Activated T-cell treated with anti-CD3 and anti-CD28 coated beads, Interleukin-2, amount 50 U/mL, for 72 hours (primary cell): ENCODE measurements at places on chromosomes 13 and 19. TPM values are rescaled to one million over a fixed set of nuclear protein-coding genes. Genes with fewer than 3 reads are reported as not detected.

- H3K4me1 ChIP-seq = peaks cover 11% of the 10 kb centered on the region
- DNase-seq = no peak
- H3K27me3 ChIP-seq = no peaks in the 10 kb centered on the region
- H3K27ac ChIP-seq = no peak overlapping the region
Observed at GRCh38 chr13:49063497-49063896, 87.8 kb downstream of the FNDC3A start.

GRCh38 chr19:3065675-3066357 is 3.5 kb upstream of the TLE5 start:
- H3K27me3 ChIP-seq = no peaks in the 10 kb centered on the region
- no peak for DNase-seq
- no peak overlapping the region for H3K4me3 ChIP-seq
- H3K4me1 ChIP-seq = peaks cover 32% of the 10 kb centered on the region
- H3K36me3 ChIP-seq = peaks cover 2% of the 10 kb centered on the region
- peak overlapping the region; percentile 15 for H3K27ac ChIP-seq

DNA sequence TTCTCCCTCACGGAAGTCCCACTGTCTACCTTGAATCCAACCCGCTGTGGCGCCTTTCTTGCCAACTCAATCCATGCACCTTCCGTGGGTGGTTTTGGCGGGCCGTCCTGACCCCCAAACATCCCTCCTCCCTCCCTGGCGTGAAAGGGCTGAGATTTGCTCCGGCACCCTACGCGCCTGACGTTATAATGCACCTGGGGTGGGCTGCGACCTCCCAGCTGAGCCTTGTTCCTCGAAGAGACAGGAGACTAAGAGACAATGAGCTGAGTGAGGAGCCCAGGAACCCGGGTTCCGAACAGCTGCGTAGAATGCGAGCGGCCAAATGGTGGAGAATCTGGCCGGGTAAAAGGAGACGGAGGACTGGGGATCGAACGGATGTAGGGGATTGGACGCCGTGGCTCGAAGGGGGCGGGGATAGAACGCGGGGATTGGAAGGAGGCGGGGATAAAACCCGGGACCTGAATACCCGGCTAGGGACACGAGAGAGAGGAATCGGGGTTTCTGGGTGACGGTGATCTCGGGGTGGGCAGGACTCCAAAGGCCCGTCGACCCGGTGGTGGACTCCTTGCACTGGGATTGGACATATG is at the start of gene CPT1C:
CPT1C (plus strand) TSS at position 461 of the 587 bp plus-strand sequence. CDS start 1,137 bp downstream, outside the sequence.
- H3K27me3 ChIP-seq = peaks cover 13% of the 10 kb centered on the region
- peak within 1 kb of the TSS; percentile 93 for H3K4me3 ChIP-seq
- peaks cover 28% of the 10 kb centered on the region for H3K4me1 ChIP-seq
- peak; percentile 61 for DNase-seq
- H3K36me3 ChIP-seq = peaks cover 6% of the 10 kb centered on the region
- H3K27ac ChIP-seq = peak within 1 kb of the TSS; percentile 58

DNA sequence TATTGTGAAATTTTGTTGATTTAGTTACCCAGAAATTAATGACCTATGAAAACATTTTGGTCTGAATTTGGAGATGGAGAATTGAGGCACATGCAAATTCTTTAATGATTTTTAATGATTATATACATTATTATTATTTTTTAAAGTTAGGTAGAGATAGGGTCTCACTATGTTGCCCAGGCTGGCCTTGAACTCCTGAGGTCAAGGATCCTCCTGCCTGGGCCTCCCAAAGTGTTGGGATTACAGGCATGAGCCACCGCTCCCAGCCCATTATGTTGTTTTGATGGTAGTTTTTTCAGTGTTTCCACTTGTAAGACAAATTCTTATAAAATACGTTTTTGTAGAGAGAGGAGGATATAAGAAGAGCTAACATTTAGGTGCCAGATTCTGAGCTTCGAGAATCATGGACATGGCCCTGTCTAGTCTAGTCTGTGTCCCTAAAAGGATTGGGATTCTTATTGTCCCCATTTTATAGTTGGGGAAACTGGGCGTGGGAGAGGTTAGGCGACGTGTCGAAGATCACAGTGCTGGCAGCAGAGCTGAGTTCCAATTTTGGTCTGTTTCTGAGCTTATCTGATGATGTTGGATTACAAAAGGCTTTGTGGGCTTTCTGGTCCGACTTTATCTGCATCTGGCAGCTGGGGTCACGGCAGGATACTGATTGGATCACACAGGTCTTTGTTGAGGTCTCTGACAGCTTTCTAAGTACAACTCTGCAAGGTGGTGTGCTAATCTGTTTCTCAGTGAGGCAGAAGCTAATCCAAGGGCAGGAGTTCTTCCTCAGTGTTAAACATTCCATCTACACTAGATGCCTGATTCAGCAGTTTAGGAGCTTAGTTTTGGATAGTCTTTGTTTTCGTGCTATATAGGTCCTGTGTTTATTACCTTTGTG is 7.5 kb upstream of the WDR88 start:
- H3K36me3 ChIP-seq = peaks cover 4% of the 10 kb centered on the region
- H3K27me3 ChIP-seq = no peaks in the 10 kb centered on the region
- DNase-seq = no peak
- peaks cover 7% of the 10 kb centered on the region for H3K4me1 ChIP-seq

DNA sequence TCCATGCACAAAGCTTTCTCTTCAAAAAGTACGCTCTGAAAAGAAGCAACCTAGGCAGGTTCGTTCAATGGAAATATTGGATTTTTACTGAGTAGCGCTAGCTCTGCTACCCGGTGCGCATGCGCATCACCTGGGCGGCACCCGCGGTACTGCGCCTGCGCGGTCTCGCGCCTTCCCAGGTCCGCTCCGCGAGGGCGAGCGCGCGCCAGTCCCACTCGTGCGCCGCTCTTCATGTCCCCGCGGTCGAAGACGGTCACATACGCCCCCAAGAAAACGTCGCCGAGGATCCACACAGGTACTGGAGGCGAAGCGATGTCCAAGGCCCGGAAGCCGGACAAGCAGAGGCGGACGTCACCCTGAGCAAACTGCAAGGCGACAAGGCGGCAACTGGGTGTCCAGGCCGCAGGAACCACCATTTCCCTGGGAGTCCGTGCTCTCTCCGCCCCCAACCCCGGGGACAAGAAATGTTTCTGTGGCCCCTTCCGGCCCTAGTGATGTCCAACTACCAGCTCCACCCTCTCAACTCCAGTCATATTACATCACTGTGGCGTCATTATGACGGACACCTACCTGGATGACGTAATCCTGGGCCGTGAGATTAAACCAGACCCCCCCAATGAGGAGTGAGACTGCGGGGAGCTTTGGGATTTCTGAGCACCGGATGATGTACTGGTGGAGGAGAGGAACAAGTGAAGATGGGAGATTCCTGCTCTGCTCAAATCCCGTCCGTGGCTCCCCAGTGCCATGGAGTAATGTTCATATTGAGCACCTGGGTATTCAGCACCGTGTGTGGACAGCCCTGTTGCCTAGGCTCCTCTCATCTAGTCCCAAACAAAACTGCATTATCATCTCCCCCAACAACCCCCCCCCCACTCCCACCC is 4.8 kb upstream of the KCNC3 start:
- H3K27me3 ChIP-seq = peaks cover 52% of the 10 kb centered on the region
- no peak for DNase-seq
- H3K27ac ChIP-seq = peak overlapping the region; percentile 96
- H3K4me3 ChIP-seq = peak overlapping the region; percentile 94
- peaks cover 22% of the 10 kb centered on the region for H3K36me3 ChIP-seq
- H3K4me1 ChIP-seq = peaks cover 61% of the 10 kb centered on the region

GRCh38 chr13:31111136-31111535 is 50.6 kb downstream of the HSPH1 start:
- H3K27me3 ChIP-seq = peaks cover 30% of the 10 kb centered on the region
- DNase-seq = no peak
- H3K4me3 ChIP-seq = no peak overlapping the region
- peaks cover 7% of the 10 kb centered on the region for H3K4me1 ChIP-seq

DNA sequence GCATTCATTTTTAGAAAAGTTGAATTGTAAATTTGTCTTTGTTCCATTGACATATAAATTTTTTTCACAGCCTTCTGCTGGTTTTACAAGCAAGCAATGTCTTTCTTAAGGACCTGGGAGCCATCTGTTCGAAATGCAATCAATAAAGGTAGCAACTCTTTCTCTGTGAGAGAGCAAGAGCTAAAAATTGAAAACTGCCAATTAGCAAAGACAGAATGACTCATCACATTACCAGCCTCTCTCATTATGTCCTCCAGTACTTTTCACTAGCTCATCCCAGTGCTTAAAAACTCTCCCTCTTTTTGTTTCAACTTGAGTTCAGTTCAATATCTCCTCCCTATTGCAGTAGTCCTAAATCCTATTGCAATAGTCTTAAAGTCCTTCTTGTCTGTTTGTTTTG is 760.7 kb upstream of the SLITRK6 start:
- H3K27me3 ChIP-seq = no peaks in the 10 kb centered on the region
- H3K4me1 ChIP-seq = no peaks in the 10 kb centered on the region
- no peak overlapping the region for H3K27ac ChIP-seq

DNA sequence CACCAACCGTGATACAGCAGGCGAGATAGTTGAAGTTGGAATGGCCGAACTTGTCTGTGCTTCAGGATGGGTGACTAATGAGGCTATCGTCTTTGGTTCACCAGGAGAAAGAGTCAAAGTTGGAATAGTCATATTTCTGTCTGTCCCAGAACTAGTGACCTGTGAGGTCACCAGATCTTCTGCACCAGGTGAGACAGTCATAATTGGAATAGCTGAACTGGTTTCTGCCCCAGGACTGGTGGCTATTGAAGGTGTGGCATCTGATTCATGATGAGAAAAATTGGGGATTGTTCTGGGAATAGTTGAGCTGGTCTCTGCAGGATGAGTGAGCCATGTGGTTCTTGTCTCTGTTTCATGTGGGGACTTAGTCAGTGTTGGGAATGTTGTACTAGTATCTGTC is 71.6 kb downstream of the MUC16 start:
- H3K27ac ChIP-seq = no peak overlapping the region
- no peak overlapping the region for H3K4me3 ChIP-seq
- no peak for DNase-seq
- H3K27me3 ChIP-seq = peaks cover 17% of the 10 kb centered on the region
- no peaks in the 10 kb centered on the region for H3K4me1 ChIP-seq

GRCh38 chr19:21022996-21023395 is 2.5 kb downstream of the ZNF430 start:
- peak overlapping the region; percentile 96 for H3K27ac ChIP-seq
- no peaks in the 10 kb centered on the region for H3K27me3 ChIP-seq
- peaks cover 73% of the 10 kb centered on the region for H3K4me1 ChIP-seq
- peaks cover 44% of the 10 kb centered on the region for H3K36me3 ChIP-seq
- DNase-seq = peak; percentile 59

GRCh38 chr13:24038405-24038804 is 122.1 kb upstream of the SPATA13 start:
- peaks cover 19% of the 10 kb centered on the region for H3K4me1 ChIP-seq
- H3K36me3 ChIP-seq = no peaks in the 10 kb centered on the region
- DNase-seq = peak; percentile 38
- H3K27ac ChIP-seq = no peak overlapping the region
- peaks cover 18% of the 10 kb centered on the region for H3K27me3 ChIP-seq

DNA sequence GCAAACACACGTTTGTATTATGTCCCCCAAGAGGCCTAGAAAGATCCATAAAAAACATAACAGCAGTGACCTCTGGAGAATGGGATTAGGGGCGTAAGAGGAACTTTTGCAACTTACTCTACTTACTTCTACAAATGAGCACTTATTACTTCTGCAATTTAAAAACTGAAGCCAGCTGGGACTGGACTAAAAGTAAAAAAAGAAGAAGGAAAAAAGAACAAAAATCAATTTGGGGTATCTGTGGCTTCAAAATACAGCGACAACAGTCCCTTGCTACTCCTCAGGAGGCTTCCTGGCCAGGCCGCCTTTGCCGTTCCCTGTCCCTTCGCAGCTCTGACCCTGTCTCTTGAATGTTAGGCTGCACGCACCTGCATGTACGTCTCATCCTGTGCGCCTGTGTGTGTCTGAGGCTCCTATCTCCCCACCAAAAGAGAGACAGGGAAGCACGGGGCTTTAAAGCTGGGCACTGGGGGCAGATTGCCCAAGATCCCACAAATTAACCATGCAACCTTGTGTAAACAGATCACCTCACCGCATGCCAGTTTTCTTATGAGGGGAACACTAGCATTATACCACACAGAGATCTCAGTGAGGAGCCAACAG is 12.1 kb upstream of the FKRP start:
- no peak overlapping the region for H3K4me3 ChIP-seq
- peaks cover 4% of the 10 kb centered on the region for H3K36me3 ChIP-seq
- peak overlapping the region; percentile 82 for H3K27ac ChIP-seq
- H3K4me1 ChIP-seq = peaks cover 27% of the 10 kb centered on the region
- H3K27me3 ChIP-seq = no peaks in the 10 kb centered on the region

- peaks cover 2% of the 10 kb centered on the region for H3K36me3 ChIP-seq
- H3K4me1 ChIP-seq = no peaks in the 10 kb centered on the region
- no peak overlapping the region for H3K4me3 ChIP-seq
- H3K27me3 ChIP-seq = no peaks in the 10 kb centered on the region
- no peak overlapping the region for H3K27ac ChIP-seq
- DNase-seq = no peak
Observed at GRCh38 chr13:112991609-112992008, 22.6 kb downstream of the MCF2L start.

- peaks cover 21% of the 10 kb centered on the region for H3K27me3 ChIP-seq
- H3K4me1 ChIP-seq = peaks cover 22% of the 10 kb centered on the region
- peaks cover 3% of the 10 kb centered on the region for H3K36me3 ChIP-seq
- no peak overlapping the region for H3K27ac ChIP-seq
- no peak for DNase-seq
- H3K4me3 ChIP-seq = no peak overlapping the region
Observed at GRCh38 chr13:50412046-50412617, 396.9 kb downstream of the KCNRG start.

- H3K27ac ChIP-seq = peak overlapping the region; percentile 31
- H3K4me1 ChIP-seq = peaks cover 24% of the 10 kb centered on the region
- peak overlapping the region; percentile 37 for H3K4me3 ChIP-seq
- H3K36me3 ChIP-seq = peaks cover 52% of the 10 kb centered on the region
- no peak for DNase-seq
- no peaks in the 10 kb centered on the region for H3K27me3 ChIP-seq
Observed at GRCh38 chr19:21398851-21399250, 1.9 kb downstream of the ZNF493 start.

- no peak overlapping the region for H3K4me3 ChIP-seq
- H3K27me3 ChIP-seq = no peaks in the 10 kb centered on the region
- peaks cover 14% of the 10 kb centered on the region for H3K4me1 ChIP-seq
- no peak for DNase-seq
Observed at GRCh38 chr13:100182900-100183490, 94.1 kb downstream of the PCCA start.

- peaks cover 4% of the 10 kb centered on the region for H3K4me1 ChIP-seq
- H3K27ac ChIP-seq = no peak overlapping the region
- H3K4me3 ChIP-seq = no peak overlapping the region
- no peaks in the 10 kb centered on the region for H3K36me3 ChIP-seq
- no peak for DNase-seq
Observed at GRCh38 chr13:106503272-106503671, 32.2 kb downstream of the EFNB2 start.

GRCh38 chr13:30394751-30395191 is 27.5 kb upstream of the UBE2L5 start:
- H3K36me3 ChIP-seq = no peaks in the 10 kb centered on the region
- no peaks in the 10 kb centered on the region for H3K27me3 ChIP-seq
- H3K27ac ChIP-seq = peak overlapping the region; percentile 84

Gene ACP7
- not detected for total RNA-seq

Gene GPR12
- not detected for total RNA-seq

Gene SAE1
- 232 TPM for total RNA-seq

Gene FGF22
- total RNA-seq = not detected

Gene CACNA1A
- total RNA-seq = 0.34 TPM

Gene RFPL4A
- not detected for total RNA-seq

Gene LYPD3
- 4.1 TPM for total RNA-seq

Gene UBE2L5
- total RNA-seq = not detected

Gene CRX
- not detected for total RNA-seq

Gene PSG11
- total RNA-seq = not detected
